ENCODE measurements at places on chromosomes 2 and 18.

DNA sequence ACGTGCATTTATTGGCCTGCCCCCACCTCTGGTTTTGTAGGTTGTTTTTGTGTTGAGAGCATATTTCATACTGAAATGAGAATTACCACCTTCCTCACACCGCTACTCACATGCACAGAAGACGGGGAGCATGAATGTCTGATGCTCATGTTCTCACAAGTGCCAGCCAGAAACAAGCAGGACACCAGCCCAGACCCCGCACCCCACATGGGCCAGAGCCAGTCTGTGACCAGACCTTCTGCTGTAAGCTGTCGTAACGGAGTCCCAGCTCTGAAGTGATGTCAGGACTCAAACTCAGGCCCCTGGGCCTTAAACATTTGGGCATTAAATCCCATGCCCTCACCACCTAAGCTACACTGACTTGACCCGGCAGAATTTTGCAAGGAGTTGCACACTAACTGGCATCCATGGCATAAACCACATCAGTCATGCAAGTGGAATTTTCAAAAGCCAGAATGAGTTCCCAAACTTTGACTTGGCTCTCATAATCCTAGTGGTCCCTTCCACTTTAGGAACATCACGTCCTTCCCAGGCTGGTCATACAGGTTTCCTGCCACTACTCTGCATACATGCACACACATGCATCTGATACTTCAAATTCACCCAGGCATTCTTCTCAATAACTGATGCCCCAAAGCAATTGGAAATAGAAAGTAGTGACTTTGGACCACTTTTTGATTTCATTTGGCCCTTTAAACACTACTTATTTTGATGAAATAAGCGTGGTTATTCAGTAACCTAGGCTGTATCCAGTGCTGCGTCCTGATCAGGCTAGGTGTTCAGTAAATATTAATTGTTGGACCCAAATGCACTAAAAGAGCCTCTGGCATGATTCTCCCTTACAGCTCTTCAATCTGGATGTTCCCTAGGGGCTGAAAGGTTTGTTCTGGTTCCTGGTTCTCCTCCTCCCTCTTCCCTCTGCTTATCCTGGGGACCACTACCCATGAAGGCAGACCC, 223.1 kb upstream of the ID2 start:
- no peak for DNase-seq

GRCh38 chr2:22209545-22209944, 1085.8 kb downstream of the TDRD15 start:
- DNase-seq = no peak

GRCh38 chr18:10687161-10687925, 161.5 kb downstream of the NAPG start:
- DNase-seq = no peak

- DNase-seq = no peak
These were observed 46.6 kb downstream of the CCDC138 start for GRCh38 chr2:108833219-108833618.

DNA sequence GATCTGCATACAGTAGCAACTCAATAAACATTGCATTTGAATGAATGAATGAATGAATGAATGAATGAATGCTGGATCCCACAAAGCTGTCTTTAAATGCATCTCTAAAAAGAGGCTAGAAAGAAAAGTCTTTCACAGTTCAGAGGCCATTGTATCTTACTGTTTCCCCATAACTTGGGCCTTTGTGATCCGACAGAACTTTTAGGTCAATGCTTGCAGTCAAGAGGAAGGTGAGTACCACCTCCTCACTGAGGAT, 119.9 kb upstream of the COPS8 start:
- no peak for DNase-seq

GRCh38 chr18:28725876-28726275, 548.9 kb upstream of the CDH2 start:
- DNase-seq = no peak

DNA sequence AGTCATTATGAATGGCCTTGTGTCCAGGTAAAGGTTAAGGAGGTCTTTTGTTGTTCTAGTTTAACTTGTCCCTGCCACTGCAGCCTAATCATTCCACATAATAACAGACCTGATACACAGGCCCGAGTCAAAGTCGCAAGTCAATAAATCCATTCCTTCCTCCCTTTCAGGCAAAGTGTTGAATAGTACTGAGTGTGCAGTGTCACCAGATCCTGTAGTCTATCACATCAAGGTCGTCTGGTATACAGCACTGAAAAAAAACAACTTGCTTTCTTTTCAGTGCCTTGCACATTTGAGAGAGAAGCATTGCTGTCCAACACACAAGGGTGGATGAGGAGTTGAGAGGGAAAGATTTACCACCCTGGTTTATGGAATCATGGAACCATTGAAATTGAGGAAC, 606.2 kb downstream of the BCL11A start:
- no peak for DNase-seq

DNA sequence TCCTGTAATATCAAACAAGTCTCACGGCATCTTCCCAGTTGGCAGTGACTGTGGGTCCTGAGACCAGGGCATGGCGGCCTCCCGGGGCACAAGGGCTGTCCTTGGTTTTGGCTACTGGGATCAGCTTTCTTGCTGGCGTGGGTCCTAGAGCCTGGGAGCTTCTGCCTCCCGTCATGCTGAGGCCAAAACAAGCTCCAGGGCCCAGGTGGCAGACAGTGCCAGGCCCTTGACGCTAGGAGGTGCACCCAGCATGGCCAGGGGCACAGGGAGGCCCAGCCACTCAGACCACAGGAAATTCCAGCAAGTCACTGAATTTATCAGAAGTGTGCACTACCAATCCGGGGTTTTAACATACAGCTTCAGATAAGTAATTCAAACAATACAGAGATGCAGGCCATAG, 184.7 kb downstream of the EIPR1 start:
- no peak for DNase-seq

DNA sequence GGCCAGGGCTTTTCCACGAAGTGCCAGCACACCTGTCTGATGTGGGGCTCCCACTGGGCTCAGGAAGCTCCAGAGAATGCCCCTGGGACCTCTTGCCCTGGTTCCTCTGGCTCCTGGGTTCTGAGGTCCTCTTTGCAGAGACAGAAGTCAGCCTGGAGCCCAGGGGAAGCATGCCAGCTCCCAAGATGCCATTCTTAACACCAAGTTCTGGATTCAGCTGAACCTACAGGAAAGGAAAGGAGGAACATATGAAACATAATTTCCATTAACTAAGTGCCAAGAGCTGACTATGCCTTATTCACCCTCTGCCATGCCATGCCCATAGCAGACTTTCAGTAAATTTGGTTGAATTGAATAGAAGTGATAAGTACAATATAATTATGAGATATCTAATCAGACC, 21.9 kb downstream of the FAM124B start:
- no peak for DNase-seq

GRCh38 chr2:162016080-162016479, 57.9 kb downstream of the DPP4 start:
- DNase-seq = no peak

DNA sequence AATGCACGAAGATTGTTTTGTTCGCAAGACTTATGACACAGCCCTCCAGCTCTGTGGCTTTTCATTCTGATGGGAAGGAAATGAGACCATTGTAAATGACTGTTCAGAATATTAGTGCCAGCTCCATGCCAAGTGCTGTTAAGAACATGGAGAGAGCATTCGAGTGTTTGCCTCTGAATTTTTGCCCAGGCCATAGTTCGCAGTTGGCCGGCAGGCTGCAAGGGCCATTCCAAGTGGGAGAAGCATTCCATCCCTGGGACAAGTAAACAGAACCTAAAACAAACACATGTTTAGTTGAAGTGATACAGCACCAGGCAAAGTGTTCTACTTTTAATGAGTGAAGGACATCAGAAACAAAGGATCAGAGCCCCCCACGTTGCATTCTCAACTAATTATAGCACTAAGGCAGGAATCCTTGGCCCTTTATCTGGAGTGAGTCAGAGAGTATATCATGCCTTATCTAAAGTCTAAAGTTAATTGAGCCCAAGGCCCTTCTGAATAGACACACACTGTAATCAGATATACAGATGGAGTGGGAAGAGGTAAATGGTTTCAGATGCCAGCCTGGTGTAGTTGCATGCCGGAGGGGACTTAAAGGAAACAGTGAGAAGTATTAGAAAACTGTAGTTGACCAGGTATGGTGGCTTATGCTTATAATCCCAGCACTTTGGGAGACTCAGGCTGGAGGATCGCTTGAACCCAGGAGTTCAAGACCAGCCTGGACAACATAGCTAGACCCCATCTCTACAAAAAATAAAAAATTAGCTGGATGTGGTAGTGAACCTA, 53.3 kb downstream of the NEDD4L start:
- no peak for DNase-seq

DNA sequence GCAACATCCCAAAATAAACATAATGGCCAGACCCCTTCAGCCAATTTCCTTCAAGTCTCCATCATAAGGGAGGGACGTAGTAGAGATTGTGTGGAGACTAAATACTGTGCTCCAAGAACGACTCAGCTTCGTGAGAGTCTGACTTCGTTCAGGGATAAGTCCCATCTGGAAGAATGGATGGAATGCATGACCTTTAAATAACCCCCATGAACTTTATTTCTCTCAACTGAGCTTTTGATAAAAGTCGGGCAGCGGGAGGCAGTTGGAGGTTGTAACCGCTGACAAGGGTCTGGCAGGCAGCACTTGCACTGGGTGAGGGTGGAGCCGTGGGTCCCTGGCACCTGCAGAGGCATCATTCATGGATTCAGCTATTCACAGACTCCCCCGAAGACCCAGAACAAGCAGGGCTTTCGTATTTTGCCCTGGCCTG, 115.9 kb downstream of the ZFP36L2 start:
- no peak for DNase-seq

GRCh38 chr18:79953971-79954651, 2.7 kb upstream of the SLC66A2 start:
- DNase-seq = no peak

- DNase-seq = no peak
These were observed 27.3 kb upstream of the MGAT5 start for GRCh38 chr2:134226601-134227000.

GRCh38 chr2:232521959-232522622, 1.9 kb downstream of the PRSS56 start:
- DNase-seq = peak; percentile 22

Data from SW 1271 (cell line).